ENCODE measurements at places on chromosomes 3 and 15.

DNA sequence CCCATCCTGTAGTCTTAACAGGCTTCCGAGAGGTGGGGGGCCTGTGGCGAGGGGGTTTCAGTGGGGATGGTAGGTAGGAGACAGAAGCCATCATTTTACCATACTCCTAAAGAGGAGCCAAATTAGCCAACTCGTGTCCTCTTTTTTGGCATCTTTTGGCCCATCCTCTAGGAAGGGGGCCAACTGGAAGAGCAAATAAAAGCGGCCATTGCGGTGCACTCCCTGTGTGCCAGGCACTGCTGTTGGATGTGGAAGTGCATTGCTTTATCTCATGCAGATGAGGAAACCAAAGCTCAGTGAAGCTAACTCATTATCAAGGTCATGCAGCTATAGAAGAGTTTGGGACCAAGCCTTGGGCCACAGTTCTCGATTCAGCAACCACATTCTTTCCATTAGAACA, 6.1 kb downstream of the SEMA4B start:
- no peak for DNase-seq

- DNase-seq: no peak
Observed at GRCh38 chr3:128491691-128491940, 1.4 kb downstream of the GATA2 start.

DNA sequence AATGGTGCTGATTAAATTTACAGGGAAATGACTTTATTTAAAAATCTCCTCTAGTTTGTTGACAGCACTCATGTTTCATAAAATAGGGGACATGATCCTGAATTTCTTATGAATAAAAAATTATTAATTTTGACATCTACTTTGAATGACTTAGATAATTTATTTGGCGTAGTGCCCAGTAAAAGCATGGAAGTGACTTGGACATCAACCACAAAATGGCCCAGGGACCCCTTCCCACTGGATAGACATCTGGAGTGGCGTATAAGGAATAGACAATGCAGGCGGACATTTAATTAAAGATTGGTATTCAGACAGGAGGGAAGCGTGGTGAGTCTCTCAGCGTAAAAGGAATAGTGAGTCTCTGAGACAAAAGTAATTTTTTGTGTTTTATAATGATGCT, 79.8 kb downstream of the ADAMTSL3 start:
- DNase-seq: no peak

DNA sequence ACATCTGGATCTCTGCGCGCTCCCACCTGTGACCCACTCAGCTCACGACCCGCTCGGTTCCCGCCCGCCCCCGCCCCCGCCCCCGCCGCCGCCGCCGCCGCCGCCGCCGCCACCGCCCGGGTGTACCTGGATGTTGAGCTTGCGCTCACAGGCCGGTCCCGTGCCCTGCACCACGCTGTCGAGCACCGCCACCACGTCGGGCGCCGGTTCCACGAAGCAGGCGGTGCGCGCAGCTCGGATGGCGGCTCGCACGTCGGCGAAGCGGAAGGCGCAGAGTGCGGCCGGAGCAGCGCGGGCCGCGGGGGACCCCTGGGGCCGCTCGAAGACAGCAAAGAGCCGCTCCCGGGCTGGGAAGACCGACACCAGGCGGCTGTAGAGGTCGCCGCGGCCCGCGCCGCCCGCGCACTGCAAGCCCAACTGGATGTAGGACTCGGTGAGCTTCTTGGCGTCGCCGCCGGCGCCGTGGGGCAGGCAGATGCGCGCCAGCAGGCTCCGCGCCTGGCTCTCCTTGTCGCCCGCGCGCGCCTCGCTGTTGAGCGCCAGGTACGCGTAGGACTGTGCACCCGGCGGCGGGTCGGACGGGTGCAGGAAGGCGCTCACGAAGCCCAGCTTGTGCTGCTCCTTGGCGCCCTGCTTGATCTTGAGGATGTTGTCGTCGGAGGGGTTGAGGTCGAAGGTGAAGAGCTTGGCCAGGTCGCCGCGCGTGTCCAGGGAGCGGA, 1.1 kb downstream of the PLXND1 start:
- no peak for DNase-seq

DNA sequence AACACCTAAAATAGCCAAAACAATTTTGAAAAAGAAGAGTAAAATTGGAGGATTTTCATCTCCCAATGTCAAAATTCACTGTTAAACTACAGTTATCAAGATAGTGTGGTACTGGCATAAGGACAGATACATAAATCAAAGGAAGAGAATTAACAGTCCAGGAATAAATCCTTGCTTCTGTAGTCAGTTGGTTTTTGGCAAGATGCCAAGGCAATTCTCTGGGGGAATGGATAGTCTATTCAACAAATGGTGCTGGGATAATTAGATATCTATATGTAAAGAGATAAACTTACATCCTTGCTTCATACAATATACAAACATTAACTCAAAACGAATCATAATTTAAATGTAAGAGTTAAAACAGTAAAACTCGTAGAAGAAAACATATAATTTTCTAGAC, 57.9 kb upstream of the SELENOK start:
- peak; percentile 7 for DNase-seq

GRCh38 chr15:58616171-58616570, 133.3 kb downstream of the ADAM10 start:
- DNase-seq: no peak

DNA sequence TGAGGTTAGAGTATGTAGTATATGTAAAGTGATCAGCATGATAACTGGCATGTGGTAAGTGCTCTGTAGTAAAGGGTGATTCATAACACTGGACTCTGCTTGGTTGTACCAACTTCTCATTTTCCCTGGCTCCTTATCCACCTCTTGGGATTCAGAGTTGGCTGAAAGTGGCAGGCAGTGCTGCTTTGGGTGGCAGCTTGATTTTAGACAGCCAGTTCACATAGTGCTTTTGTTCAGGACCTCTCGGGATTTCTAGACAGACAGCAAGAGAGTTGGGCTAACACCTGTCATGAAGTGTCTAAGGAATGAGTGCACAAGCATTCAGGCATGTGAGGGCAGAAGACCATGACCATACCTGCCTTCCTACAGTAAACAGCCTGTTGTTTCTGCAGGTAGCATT, 69.0 kb downstream of the RBM6 start:
- DNase-seq: no peak

GRCh38 chr15:39629906-39630305, 49.0 kb downstream of the THBS1 start:
- no peak for DNase-seq

- DNase-seq: peak; percentile 71
Observed at GRCh38 chr3:58144478-58145325, 66.1 kb downstream of the DNASE1L3 start.

- no peak for DNase-seq
Observed at GRCh38 chr15:38540510-38540909, 24.1 kb downstream of the RASGRP1 start.

DNA sequence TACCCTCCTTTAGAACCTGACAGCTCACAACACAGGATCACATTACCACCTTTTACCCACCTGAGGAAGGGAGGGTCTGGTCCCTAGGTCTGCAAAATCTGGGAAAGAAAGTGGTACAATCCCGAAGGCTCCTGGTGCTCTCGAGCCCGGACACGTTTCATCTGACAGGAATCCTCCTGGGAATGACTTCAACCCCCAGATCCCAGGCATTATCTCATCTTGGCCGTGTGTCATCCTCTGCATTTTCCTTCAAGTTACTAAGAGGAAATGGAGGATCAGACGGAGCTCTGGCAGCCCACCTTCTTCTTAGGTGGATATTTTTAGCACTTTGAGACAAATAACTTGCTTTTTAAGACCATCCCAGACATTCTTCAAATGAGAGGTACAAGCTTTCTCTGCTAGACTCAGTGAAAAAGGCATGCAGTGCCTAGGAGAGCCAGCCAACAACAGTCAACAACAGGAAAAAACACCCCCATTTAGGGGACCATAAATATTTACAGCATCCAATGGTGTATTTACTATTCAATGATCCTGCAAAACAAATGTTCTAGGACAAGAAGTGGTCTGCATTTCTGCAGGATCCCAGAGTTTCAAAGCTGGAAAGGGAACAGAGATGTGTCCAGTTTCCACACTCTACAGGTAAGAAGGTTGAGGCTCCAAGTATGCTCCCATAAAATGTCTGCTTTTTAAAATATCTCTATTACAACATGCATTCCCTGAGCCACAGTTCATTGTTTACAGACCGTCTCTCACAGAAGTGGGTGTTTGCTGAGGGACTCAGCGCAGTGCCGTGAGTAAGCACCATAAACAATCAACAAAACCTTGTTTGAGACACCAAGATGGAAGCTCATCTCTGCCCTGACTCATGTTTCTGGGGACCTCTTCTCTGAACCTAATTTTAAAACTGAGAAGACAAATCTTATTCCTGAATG, 38.3 kb upstream of the ARHGEF3 start:
- DNase-seq: no peak

DNA sequence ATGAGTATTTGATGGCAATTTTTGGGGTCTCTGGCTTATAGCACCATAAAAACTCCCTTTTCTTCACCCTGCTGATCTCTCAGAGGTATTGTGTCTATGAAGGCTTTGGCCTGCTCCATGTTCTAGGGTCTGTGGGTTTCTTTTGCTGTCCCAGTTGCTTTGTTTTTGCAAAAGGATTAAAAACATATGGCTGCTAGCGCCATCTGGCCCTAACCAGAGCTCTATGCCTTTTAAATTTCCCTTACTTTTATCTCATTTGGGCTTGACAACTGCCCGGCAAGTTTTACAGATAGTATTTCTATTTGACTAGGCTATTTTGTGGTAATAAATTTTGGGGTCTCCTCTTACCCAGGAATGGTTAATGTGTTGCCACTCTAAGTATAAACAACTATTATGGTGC, 6.4 kb upstream of the GHRL start:
- DNase-seq: no peak

DNA sequence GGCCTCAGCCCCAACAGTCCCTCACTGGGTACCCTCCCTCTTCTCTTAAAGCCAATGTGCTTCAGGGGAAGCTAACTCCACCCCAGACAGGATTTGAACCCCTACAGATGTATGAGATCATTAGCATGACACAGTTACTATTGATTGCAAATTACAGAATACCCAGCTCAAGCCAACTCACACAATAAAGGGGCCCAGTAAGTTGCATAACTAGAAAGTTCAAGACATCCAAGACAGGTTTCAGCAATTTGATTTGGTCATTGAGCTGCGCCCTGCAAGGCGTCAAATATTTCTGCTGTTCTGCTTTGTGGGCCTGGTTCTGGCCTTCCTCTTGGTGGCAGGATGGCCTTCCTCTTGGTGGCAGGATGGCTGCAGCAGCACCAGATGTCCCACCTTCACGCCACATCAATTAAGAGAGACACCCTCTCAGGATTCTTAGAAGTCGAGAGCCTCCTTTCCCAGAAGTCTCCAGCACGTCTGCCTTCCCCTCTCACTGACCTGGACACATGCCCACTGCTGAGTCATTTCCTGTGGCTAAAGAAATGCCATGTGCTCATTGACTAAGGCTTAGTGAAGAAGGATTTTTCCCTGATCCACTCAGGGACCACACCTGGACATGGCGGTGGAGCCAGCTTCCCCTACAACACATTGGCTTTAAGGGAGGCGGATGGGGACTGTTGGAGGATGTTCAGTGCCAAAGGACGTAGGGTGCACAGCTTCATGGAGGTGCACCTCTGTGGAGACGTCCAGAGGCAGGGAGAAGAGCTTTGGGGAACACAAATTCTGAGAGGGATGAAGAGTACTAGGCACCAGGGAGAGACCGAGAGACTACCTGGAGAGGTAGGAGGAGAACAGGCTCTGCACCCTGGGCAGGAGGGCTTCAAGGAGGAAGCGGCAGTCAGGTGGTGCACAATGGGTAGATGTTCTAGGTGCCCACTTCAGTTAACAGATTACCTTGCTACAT, 49.1 kb downstream of the DNASE1L3 start:
- peak; percentile 76 for DNase-seq

DNA sequence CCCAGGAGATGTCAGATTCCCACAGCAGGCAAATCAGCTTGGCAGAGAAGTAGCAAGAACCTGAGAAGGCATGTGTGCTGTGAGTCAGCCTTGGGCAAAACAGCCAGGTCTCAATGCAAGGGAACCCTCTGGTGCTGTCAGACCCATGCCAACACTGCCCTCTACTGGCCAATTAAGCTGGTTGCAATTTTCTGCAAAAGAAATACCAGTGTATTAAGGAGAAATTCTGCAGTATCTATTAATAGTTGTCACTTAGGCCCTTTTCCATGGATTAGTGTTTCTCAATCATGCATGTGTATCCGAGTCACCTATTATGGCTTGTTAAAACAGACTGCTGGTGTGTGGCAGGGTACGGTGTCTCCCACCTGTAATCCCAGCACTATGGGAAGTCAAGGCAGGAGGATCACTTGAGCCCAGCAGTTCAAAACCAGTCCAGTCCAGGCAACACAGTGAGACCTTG, 26.2 kb downstream of the MAP4 start:
- DNase-seq: peak; percentile 8

- no peak for DNase-seq
Observed at GRCh38 chr15:25374143-25374542, 64.7 kb downstream of the UBE3A start.

All from SHP77 treated with DMSO at 0.1 percent for 48 hours (cell line).